Lung microvascular endothelial cell (primary cell): ENCODE measurements at places on chromosomes 16 and 17. TPM values are rescaled to one million over a fixed set of nuclear protein-coding genes. Genes with fewer than 3 reads are reported as not detected.

DNA sequence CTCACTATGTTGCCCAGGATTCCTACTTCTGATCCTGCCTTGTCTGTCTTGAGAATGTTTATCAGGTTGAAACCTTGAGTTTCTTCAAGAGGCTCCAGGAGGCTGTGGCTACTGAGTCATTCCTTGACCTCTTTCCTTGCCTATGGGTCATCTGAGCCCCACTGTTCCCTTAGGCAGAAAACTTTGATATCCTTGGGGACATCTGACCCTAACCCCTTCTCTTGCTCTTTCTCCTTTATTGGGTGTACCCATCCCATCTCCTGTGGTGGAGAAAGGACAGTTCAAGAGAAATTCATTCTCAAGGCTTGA, 12.5 kb downstream of the ARL4D start:
- no peak for DNase-seq

FOXJ1 gene
- not detected in 2 replicates for total RNA-seq

GRCh38 chr17:205817-206216, 24.4 kb upstream of the DOC2B start:
- no peak for DNase-seq

DNA sequence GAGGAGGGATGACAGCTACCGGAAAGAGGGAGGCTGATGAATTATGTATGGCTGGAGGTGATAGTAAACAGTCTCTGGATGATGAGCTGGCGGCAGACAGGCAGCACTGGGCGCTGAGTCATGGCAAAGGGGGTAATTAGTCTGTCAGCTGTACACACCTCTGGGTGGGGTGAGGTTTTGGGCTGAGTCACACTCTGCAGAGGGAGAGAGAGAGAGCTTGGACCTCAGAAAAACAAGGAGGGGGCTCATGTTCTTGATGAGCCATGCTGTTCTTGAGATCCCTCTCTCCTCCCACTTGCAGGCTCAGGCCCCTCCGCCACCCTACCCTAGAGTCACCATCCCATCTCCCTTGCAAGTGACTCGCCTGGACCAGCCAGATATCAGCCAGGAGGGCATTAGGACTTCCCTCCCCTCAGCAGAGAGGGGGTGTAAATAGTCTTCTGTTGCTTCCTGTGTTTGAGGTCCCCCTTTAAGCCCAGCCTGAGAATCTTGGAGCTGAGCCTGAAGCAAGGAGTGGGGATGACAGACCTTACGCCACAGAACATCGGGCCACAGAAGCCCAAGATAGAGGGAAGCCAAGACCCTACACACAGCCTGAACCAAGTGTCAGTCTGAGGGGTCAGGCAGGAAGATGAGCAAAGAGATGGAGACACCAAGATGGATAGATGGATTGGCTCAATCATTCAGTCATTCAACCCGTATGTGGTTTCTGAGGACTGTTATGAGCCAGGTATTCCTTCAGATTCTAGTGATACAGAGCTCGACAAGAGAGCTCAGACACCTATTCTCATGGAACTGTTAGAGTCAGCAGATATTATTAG, 383.2 kb upstream of the CCL2 start:
- DNase-seq: no peak

DNA sequence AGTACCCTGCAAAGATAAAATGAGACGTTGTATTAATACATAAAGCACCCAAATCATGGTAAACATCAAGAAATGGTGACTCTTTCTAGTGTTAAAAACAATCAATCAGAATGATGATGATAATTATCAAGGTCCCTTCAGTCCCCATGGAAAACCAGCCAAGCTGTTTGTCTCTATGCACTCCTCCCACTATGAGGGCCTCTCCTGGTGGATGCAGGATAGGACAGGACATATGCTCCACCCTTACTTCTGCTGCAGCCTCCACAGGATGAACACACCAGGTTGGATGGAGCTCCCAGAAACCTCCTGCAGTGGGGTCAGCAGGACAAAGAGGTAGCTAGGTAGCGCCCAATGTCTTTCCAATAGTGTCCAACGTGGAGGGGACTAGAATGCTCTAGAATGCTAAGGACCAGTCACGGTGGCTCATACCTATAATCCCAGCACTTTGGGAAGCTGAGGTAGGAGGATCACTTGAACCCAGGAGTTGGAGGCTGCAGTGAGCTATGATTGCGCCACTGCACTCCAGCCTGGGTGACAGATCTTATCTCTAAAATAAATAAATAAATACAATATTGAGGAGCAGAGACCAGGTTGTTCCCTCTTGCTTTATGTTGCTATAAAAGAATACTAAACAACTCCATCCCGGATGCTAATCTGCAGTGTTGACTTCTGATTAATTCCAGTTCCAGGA, 9.9 kb upstream of the KDM8 start:
- DNase-seq: no peak

- no peak for DNase-seq
These were observed 19.7 kb downstream of the ADCY9 start for GRCh38 chr16:4096509-4096908.

DNA sequence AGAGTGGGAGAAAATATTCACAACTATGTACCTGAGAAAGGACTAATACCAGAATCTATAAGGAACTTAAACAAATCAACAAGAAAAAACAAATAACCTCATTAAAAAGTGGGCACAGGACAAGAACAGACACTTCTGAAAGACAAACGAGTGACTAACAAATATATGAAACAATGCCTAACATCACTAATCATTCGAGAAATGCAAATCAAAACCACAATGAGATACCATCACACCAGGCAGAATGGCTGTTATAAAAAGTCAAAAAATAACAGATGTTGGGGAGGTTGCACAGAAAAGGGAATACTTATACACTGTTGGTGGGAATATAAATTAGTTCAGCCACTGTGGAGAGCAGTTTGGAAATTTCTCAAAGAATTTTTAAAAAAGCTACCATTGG, 83.5 kb upstream of the WSCD1 start:
- DNase-seq: no peak

CCL16 gene
- total RNA-seq: under 0.01 TPM in 1 of 2 replicates, not detected in the other

DNA sequence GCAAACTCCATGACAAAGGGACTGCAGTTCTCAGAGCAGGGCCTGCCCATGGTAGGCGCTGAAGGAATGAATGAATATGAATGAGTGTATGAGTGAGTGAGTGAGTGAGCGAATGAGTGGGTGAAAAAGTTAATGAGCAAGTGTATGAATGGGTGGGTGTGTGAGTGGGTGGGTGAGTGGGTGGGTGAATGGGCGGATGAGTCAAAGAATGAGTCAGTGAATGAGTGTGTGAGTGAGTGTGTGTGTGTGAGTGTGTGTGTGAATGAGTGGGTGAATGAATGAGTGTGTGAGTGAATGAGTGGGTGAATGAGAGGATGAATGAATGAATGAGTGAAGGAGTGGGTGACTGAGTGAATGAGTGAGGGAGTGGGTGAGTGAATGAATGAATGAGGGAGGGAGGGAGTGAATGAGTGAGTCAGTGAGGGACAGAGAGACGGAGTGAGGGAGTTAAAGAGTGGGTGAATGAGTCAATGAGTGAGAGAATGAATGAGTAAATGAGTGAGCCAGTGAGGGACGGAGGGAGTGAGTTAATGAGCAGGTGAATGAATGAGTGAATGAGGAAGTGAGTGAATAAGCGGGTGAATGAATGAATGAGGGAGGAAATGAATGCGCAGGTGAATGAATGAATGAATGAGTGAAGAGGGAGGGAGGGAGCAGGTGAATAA, 11.1 kb upstream of the CHMP6 start:
- peak; percentile 43 for DNase-seq

GRCh38 chr16:75096656-75097055, 19.9 kb downstream of the LDHD start:
- DNase-seq: no peak

HBA1 gene
- not detected in 2 replicates for total RNA-seq

CAVIN1 gene
- 342 and 371 TPM in 2 replicates for total RNA-seq

ATP2A1 gene
- under 0.01 TPM in 2 replicates for total RNA-seq

DNA sequence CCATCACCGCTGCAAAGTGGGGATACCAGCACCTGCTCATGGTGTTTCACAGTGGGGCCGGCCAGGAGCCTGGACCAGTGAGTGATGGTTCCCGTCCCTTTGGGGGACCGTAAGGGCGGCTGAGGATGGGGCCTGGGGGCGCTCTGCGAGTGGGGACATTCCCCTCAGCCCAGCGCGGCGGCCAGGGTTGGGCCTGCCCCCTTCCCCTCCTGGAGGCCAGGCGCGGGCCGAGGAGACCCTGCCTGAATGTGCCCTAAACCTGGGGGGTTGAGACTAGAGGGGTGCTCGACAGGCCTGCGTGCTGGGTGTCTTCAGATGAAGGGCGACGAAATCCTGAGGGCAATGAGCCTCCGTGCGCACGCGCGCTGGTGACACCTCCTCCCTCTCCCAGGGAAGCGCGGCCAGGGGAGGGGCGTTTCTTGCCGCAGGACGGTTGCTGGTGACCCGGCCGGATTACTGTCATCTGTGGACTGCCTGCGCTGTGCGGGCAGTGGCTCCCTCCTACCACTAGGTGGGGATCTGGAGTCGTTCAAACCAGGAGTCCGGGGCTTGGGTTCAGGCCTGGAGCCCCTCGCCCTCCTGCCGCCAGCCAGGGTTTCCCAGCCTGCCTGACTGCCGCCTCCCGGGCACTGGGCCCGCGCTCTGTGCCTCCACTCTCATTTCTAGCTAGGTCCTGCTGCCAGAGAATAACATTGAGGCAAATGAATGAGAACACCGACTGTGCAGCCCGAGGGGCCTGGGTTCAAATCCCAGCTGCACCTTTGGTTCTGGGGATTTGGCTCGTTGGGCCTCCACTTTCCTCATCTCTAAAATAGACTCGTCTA, 17.1 kb downstream of the TBX2 start:
- peak; percentile 77 for DNase-seq

- no peak for DNase-seq
These were observed 663 bp upstream of the GINS2 start for GRCh38 chr16:85689285-85689949.

DNA sequence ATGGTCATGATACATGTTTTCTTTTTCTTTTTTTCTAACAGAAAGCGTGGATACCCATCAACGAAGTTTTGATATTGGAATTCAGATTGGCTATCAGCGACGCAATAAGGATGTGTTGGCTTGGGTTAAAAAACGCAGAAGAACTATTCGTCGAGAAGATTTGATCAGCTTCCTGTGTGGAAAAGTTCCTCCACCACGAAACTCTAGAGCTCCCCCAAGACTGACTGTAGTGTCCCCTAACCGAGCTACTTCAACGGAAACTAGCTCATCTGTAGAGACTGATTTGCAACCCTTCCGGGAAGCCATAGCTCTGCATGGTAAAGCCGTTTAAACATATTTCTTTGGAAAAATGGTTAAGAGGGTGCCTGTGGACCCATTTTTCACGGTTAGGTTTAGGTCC, 11.5 kb downstream of the HAPSTR1 start:
- no peak for DNase-seq

CACNG3 gene
- total RNA-seq: not detected in 2 replicates

DNA sequence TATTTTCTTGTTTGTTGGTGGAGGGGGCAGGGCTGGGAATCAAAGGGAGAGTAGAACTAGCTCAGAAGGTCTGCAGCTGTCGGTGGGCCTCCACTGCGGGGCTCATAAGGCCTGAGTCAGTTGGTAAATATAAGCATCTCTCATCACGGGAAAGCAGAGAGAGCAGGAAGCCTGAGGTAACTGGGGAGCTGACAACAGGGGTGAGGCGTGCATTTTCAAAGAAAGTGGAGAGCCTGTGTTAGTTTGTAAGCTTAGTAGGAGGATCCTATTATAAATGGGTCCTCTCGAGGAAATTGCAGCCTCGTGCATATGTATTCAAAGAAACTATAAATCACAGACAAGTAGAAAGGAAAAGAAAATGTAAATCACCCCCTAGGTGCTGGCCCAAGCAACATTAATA, 221.0 kb upstream of the CDH13 start:
- no peak for DNase-seq

DNA sequence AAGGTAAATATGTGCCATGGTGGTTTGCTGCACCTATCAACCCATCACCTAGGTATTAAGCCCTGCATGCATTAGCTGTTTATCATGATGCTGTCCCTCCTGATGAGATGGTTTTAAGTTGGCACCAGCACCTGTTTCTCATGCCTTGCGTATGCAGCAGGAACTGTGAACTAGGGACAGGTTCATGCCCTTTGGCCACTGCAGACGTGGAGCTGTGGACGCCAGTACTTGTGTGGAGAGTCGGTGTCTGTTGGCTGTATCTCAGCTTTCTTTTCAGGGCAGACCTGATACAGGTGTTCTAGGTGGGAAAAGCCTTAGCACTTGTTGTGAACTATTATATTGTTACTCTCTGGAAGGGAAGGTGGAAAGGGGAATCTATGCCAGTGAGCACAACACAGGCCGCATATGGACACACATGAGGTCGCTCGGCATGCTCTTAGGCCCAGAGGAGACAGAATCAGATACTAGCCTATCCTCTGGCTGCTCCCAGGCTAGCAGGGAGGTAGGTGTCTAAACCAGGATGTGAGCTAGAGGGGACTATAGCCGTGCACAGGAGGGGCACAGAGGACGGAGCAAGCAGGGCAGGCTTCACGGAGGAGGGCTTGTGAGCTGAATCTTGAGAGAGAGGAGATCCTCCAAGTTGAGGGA, 22.5 kb downstream of the MSI2 start:
- DNase-seq: no peak

GRCh38 chr17:2027528-2028233, 2.3 kb upstream of the DPH1 start:
- DNase-seq: no peak

DNA sequence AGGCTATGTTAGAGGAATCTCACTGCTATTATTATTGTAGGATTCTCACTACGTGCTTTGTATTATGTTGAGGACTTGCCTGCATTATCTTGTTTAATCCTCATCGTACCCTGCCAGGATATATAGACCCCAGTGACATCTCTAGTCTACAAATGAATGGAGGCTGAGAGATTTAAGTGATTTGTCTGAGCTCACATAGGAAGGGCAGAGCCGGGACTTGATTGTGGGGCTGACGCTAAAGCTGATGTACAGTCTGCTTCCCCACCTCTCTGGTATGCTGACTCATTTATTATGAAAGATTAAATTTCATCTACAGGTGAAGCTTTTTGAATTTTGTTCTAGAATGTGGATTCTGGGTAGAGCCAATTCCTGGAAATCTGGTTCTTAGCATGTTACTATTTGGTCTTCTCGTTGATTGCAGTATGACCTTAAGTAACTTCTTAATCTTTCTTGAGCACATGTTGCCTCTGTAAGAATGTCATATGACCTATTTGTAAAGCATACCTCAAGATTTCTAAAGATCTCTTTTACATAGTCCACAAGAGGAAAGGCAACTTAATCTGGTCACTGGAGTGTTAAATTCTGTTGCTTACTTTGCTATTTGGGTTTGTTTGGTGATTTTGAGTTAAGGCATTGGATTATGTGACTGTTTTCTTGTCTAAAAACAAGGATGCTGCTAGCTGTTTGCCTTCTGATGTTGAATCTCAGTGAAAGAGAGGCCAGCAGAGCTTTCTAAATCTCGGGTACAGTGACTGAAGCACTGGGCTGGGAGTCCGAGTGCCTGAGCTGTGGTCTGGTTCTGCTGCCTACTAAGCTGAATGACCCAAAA, 12.4 kb downstream of the METTL9 start:
- peak; percentile 7 for DNase-seq

CD300LB gene
- not detected in 2 replicates for total RNA-seq

DNA sequence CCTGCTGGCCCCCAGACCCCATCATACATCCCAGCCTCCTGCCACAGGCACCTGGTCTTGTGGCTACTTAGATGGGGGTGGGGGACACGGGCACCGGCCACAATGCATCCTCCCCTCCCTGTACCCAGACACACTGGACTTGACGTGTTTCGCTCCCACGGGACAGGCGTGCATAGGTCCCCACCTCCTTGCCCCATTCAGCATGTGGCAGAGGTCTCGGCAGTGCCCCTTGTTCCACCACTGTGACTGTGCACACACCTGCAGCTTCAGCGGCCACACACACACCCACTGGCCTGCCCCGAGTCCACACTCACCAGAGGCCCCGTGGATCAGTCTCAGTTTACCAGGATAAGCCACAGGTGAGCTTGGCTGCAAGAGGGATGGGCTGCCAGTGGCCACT, 109.6 kb downstream of the ENGASE start:
- DNase-seq: no peak

- DNase-seq: peak; percentile 83
These were observed 28.4 kb upstream of the MRTFB start for GRCh38 chr16:14042706-14043105.
